GM13977 (cell line): ENCODE measurements at places on chromosomes 12 and 14.

DNA sequence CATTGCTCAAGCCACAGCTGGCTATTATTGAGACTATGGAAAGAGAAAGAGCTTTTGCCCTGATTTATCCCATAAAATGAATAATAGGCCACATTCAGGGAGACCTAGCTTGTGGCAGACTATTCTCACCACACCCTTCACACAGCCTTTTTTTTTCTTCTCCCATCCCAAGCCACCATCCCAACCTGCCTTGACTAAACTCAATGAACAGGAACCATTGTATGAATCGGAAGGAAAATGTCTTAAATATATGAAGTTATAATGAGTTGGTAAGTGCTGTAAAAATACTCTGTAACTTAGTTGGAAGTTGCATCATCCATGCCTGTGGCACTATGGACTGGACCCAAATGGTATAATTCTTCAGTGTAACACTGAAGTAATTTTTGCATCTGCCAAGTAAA, 338.4 kb downstream of the RAD51B start:
- DNase-seq: no peak

DNA sequence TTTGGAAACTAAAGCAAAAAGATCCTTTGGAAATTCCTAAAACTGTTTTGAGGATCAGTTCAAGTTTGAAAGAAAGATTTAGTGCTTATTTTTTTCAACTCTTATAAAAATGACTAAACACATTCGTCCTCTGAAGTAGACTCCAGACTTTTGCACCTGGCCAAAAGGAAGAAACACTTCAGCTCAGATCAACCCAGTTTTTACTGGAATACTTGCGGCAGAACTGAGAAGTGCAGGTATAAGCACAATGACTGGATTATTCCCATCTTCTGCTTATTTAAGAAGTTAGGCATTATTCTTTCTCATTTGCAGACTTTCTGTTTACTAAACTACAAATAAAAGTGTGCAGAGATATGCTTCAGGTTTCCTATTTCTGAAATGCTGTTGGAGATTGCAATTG, 41.9 kb downstream of the PDE6H start:
- no peak for DNase-seq

- DNase-seq: no peak
These were observed 35.0 kb downstream of the GNG2 start for GRCh38 chr14:51895375-51895774.

GRCh38 chr12:112682586-112682985, 109.0 kb upstream of the RPH3A start:
- no peak for DNase-seq

DNA sequence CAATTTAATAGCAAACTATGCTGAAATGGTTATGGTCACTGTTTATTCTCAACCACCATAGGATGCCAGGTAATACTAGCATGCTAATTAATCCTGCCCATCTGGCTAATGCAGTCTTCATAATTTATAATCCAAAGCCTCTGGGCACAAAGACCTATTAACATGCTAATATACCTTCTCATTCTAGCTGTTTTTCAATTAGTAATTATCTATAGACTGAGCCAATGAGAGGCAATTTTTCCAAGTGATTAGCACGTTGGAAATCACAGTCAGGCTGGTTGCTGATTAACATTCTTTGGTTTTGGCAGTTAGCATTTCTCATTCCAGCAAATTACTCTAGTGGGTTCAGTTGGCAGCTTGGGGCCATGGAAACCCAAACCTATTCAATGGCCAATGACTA, 357.2 kb downstream of the SEC23A start:
- no peak for DNase-seq

GRCh38 chr12:122836027-122836921, 1.0 kb downstream of the HIP1R start:
- peak; percentile 89 for DNase-seq

- DNase-seq: no peak
These were observed 84.1 kb downstream of the FBXL14 start for GRCh38 chr12:1510056-1510812.

- no peak for DNase-seq
These were observed 79.4 kb downstream of the ST8SIA1 start for GRCh38 chr12:22255097-22255496.

DNA sequence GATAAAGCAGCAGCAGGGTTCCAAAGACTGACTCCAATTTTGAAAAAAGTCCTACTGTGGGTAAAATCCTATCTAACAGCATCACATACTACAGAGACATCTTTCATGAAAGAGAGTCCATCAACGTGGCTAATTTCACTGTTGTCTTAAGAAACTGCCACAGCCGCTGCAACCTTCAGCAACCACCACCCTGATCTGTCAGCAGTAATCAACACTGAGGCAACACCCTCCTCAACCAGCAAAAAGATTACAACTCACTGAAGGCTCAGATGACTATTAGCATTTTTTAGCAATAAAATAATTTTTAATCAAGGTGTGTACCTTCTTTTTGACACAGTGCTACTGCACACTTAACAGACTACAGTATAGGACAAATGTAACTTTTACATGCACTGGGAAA, 6.6 kb downstream of the CAPRIN2 start:
- no peak for DNase-seq

DNA sequence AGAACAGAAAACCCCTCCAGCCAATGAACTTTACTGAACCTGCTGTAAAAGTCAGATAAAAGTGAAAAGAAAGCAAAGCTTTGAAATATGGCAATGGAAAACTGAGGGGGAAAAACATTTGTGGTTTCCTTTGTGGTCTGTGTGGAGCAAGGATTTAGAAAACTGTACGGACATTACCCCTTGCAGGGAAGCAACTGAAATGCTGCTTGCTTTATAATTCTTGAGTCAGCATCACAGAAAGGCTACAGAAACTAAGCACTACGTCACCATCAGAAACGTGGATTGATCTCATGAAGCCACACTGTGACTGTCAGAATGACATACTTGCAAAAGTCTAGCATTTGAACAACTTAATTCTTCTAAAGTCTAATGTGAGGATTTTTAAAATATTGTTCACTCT, 2.4 kb upstream of the KCNC2 start:
- DNase-seq: no peak

DNA sequence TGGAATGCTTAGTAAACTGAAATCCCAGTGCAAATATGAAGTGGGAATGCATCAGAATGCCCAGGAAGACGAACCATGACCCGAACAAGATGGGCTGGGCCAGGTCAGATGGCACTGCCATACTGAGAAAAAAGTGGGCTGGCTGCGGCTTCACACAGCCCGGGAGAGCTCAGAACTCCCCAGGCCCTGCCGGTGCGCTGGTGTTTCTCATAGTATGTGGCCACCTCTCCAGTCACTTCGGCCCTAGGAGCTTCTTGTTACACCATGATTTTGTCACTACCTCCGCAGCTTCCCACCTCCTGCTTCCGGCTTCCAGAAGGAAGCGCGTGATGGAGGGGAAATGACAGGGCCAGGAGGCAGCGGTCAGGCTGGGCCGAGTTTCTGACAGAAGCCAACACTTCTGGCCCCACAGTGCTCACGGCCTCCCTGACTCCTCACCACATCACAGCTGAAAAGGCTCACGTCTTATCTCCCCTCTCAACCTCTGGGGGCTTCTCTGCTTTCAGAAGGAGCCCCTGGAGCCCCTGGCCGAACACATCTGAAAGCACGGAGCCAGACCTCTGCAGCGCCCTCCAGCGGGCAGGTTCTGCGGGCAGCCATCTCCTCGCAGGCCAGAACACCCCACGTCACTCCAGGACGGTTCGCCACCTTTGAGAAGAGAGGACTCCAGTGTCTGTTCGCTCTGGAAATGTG, 30.7 kb downstream of the DAD1 start:
- DNase-seq: no peak

DNA sequence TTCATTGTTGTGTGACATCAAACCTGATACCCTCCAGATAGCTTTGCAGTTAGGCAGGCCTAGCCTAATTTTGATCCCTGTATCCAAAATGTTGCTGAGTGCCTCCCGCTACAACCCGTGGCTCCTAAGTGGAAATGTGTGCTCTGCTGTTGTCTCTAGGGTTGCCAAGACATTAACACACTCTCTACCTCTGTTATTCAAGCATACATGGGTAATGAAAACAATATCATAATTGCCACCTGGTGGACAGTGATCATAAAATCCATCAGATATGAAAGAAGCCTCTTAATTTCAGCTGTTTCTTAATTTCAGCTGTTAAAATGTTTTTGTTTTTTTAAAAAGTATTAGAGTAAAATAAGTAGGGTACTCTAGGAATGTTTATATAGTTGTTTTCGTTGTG, 93.5 kb downstream of the PLEKHA5 start:
- DNase-seq: no peak
